Activated CD4-positive, alpha-beta T cell treated with anti-CD3 and anti-CD28 coated beads, Interleukin-2, amount 10 ng/mL, durations not matched to agents 24 days and 14 days (primary cell): ENCODE measurements at places on chromosomes 6 and 20. TPM values are rescaled to one million over a fixed set of nuclear protein-coding genes. Genes with fewer than 3 reads are reported as not detected.
A peak's percentile ranks its signal among the peaks of the same experiment; 100 is the strongest.

RAMACL gene
- total RNA-seq: 0.14 and 0.30 TPM in 2 replicates

THBD gene
- total RNA-seq: not detected in 2 replicates

SIRPD gene
- not detected in 2 replicates for total RNA-seq

IL17A gene
- not detected in 2 replicates for total RNA-seq

IL17F gene
- not detected in 2 replicates for total RNA-seq

VSTM2L gene
- total RNA-seq: 0.09 TPM in 1 of 2 replicates, not detected in the other

DNA sequence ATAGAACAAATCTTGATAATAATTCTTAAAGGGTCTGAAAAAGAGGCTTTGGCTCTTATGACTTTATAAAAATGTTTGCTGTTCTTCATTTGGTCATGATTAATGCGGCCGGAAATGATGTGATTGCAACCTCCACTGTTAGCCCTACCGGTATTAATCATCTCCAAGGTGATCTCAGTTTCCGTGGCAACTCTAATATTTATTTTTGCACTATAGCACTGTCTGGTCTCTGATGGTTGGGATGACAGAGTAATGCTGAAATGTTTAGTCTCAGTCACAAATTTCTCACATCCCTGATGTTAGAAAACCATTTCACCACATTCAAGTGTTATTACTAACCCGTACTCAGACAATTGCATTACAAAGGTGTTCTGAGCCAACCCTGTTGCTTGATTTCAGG, 87.4 kb downstream of the TMEM200A start:
- DNase-seq: no peak

- DNase-seq: no peak
Observed at GRCh38 chr6:109799664-109800063, 108.6 kb downstream of the FIG4 start.

DNA sequence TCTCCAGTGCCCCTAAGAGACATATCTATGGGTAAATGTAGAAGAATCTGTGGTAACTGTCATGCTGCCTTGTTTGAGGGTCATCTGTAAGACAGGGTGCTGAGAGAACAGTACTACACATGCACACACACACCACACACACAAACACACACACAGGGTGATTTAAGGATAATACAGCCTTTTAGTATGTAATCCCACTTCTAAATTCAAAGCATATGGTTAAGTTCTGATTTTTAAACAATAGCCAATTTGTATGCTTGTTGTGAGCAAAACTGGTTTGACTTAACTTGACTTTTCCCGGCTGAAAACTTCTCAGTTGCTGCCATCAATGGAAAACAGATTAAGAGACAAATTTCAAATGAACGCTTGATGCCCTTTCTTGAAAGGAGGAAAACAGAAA, 241.8 kb downstream of the ADGRG6 start:
- DNase-seq: no peak

- DNase-seq: no peak
Observed at GRCh38 chr6:81476881-81477280, 275.6 kb downstream of the TENT5A start.

- DNase-seq: no peak
Observed at GRCh38 chr20:2820896-2821869, 5.0 kb downstream of the TMEM239 start.

- DNase-seq: peak; percentile 63
Observed at GRCh38 chr6:44129841-44130322, 2.5 kb downstream of the TMEM63B start.

DNA sequence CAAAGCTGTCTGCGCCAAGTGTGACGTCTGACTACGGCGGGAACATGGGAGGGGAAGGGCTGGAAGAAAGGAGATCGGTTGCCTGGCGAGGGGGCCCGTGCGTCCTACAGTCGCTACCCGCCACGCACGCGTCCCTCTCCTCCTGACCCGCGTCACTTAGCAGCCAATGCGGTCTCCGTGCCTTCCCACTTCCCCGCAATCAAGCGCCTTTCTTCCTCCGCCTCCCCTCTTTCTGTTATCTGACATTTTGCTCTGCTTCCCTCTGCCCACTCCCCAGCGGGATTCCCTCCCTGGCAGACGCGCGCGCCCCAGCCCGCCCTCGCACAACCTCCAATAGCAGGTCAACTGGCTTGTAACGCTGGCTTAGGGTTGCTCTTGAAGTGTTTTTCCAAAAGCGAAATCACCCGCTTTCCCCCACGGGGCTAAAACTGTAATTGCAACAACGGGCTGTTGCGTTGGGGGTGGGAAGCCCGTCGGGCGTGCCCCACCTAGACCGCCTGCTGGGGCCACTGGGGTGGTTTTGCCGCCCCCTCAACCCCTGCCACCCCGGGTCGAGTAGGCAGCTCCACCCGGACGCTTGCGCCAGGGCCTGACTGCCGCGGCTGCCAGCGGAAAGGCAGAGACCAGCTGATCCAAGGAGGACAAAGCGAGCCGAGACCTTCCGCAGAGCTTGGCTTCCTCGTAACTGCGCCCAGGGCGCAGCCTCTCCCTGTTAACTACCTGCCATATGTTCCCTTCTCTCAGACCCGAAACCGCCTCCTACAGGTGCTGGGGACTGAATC, 6.2 kb upstream of the SOX4 start:
- DNase-seq: peak; percentile 77

DNA sequence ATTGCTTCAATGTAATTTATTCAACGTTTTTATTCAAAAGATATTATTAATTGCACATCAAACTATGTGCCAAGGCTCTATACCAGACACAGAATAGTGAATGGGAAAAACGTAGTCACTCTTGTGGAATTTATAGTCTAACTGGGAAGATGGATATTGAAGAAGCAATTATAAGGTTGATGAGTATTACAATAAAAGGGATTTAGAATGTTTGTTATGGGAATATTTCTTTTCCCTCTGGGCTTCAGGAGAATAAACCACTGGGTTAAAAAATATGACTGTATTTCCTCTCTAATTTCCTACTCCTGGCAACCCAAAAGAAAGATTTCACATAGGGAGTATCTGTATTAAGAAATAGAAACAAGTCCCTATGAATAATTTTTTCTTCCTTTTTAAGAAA, 25.1 kb upstream of the UTRN start:
- DNase-seq: no peak

- no peak for DNase-seq
Observed at GRCh38 chr6:45487645-45488044, 109.9 kb upstream of the SUPT3H start.

- no peak for DNase-seq
Observed at GRCh38 chr20:13671916-13672378, 33.2 kb upstream of the TASP1 start.

DNA sequence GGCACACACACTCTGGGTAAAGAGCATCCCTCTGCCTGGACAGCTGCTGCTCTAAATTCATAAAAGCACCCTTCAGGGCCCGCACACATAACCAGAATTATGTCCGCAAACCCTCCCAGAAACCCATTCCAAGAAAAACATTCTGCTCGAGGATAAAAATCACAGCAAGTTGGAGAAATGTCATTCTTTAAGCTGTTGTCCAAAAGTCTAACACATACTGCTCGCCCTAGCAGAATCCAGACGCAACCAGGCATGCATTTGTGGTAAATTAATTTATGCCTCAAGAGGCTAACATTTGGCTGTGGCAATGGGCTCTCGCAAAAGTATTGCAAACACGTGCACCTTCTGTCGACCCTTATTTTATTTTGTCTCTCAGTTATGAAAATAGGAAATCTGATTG, 116.1 kb upstream of the INSM1 start:
- DNase-seq: no peak

- DNase-seq: peak; percentile 74
Observed at GRCh38 chr6:4776493-4777393, 539 bp downstream of the CDYL start.

GRCh38 chr20:41649489-41649888, 31.3 kb upstream of the CHD6 start:
- no peak for DNase-seq

DNA sequence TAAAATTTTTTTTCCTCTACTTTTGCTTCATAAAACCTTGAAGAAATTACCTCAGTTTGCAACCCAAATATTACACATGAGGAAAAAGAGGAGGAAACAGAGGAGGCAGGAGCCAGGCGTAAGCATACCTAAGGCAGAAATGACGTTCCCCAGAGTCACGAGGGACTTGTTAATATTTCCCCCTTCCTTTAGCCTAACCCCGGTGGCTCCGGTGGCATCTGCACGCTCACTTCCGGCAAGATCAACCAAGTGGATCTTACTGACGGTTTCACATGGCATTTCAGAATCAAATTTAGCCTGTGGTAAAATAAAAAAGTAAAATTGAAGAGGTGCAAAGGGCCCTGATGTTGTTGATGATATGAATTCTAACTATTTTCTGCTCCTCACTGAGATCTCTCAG, 67.4 kb downstream of the KIF16B start:
- no peak for DNase-seq

DNA sequence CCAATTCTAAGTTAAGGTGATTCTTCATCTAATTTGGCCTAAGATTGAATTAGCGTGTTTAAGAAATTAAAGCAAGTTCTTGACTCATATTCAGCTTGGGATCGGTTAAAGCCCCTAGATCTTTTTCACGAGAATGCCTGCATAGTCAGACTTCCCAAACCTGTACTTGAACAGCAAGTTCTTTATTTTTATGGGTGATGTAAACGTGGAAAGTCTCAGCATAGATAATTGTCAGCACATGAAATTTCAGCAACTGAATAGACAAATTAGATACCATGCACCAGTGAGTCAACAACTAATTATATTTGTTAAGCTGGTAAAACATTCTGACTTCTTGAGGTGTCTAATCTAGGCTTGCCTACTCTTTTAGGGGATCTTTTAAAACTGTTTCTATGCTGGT, 183.1 kb upstream of the TNFAIP3 start:
- no peak for DNase-seq

- peak; percentile 87 for DNase-seq
Observed at GRCh38 chr20:43722153-43722505, 4.7 kb downstream of the GTSF1L start.
